ENCODE measurements at places on chromosomes 2 and 18. TPM values are rescaled to one million over a fixed set of nuclear protein-coding genes. Genes with fewer than 3 reads are reported as not detected.

DNA sequence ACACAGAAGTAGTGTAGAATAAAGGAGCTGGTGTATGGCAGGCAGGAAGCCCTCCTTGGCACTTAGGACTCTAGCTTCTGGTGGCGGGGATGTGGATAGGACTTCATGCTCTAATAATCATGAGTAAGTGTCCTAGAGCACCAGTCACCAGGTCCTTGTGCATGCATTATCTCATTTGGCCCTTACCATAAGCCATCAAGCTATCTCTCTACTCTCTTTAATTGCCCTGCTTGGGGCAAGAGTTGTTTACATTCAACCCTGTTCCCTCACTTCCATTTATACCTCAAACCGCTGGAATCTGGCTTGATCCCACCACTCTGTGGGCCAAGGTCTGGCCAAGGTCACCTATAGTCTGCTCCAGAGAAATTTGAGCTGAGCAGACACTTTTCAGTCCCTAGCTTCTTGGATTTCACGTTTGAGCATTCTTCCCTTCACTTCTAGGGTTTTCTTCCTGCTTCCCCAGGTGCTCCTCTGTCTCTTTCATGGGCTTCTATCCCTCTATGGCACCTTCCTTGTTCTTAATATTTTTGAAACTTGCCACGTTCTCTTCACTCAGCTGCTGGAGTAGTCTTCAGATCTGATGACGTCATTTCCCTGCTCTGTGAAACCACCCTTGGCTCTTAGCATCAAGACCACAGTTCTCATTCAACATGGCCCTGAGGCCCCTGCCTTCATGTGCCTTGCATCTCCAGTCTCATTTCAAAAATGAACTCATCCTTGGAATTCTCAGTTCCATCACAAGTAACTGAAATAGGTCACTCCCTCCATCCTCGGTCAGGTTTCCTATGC lies 94.9 kb upstream of the GATA6 start:
- no peak for DNase-seq

Gene SKOR2
- total RNA-seq: not detected

Gene KLHL30
- 0.80 TPM for total RNA-seq

DNA sequence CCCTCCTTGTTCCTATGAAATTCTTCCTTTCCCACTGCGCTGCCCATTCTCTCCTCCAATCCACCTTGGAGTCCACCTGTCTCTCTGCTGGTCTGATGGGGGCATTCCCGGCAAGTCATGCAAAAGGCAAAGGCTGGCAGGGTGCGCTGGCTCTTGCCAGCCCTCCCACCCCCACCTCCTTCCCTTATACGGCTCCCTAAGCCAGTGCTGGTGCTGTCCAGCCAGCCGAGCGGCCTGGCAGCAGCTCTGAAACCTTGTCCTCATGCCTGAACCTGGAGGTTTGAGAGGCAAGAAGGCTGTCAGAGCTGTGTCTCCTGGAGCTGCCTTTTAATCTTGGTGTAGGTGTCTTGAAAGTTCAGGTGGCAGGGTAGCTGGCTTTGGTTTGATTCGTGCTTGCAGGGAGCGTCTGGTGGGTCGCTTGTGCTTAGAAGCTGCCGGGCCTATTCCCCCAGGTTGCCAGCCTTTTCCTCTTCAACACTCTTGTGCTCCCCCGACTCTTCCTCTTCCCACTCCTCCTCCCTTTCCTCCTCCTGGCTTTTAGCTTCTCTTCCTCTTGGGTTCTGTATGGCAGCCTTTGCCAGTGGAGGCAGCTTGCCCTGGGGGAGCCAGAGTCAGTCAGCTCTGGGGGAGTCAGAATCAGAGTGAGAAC lies 748 bp downstream of the LIPG start:
- DNase-seq: no peak

Gene TEKT4
- total RNA-seq: 0.15 TPM

Gene APOB
- total RNA-seq: not detected

Gene CDH2
- 8.5 TPM for total RNA-seq

Gene EPB41L3
- total RNA-seq: not detected

Gene TMEM198
- total RNA-seq: 5.8 TPM

Gene IHH
- total RNA-seq: not detected

GRCh38 chr18:55355223-55355622 lies 232.8 kb downstream of the TCF4 start:
- no peak for DNase-seq

DNA sequence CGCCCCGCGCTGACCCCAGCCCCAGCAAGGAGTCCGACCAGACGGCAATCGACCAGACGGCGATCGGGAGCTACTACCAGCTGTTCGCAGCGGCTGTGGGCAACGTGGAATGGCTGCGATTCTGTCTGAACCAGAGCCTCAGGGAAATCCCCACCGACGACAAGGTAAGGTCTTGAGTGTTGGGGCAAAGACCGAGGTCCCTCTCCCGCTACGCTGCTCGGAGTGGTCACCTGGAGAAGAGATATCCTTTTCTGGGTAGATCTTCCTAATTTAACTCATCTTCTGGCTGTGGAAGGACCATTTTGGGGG lies 704 bp downstream of the ANKRD53 start:
- no peak for DNase-seq

- DNase-seq: no peak
Measured at GRCh38 chr2:140695155-140695554, 1435.7 kb downstream of the LRP1B start.

Gene IL36A
- total RNA-seq: not detected

Gene FN1
- 42.5 TPM for total RNA-seq

DNA sequence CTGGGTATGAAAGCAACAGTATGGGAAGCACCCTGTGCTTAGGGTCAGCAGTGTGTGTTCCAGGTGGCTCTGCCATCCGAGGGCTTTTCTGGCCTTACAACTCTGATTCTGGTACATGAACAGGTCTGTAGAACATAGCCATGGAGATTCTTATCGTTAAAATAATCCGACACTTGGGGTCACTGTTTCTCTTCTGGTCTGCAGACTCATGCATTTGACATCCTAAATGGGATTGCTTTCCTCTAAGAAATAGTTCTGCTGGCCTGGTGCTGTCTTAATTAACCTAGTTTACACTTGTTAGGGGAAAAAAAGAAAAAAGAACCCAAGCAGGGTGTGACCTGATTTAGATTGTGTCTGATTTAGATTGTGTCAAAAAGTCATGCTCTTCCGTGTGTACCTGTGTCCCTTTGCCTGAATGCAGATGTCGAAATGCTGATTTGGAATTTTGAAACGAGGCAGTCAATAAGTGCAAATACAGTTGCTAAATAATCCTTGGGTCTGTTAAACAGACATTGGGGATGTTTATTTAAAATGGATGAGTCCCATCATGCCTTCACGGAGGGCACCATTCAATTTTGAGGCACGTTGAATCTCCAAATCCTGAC lies 59.6 kb downstream of the TRPM8 start:
- DNase-seq: peak; percentile 56

GRCh38 chr2:133390156-133390555 lies 178.1 kb downstream of the NCKAP5 start:
- DNase-seq: no peak

Gene DNAJC27
- 5.1 TPM for total RNA-seq

Gene CTDSP1
- 69.6 TPM for total RNA-seq

GRCh38 chr2:234453216-234453615 lies 43.7 kb downstream of the ARL4C start:
- no peak for DNase-seq

- no peak for DNase-seq
Measured at GRCh38 chr2:17271416-17271815, 246.8 kb downstream of the RAD51AP2 start.

DNA sequence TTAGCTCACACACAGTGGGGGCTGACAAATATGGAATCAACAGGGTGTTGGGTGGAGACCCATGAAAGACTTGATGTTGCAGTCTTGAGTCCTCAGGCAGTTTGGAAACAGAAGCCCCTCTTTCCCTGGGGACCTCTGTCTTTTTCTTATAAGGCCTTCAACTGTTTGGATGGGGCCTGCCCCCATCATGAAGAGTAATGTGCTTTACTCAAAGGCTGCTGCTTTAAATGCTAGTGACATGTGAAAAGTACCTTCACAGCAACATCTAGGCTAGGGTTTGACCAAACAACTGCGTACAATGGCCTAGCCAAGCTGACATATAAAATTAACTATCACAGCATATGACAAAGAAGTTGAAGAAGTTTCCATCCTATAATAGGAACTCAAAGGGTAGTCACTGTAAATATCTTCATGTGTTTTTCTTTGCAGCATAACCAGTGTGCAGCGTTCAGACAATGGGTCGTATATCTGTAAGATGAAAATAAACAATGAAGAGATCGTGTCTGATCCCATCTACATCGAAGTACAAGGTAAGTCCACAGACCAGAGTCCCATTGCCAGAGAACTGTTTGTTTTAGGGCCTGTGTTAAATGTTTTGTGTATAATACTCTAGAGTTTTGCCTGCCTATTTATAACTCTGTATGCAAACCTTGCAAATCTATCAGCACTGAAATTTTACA lies 46.3 kb downstream of the MERTK start:
- no peak for DNase-seq

Gene KCNF1
- 1.0 TPM for total RNA-seq
